ENCODE measurements at places on chromosomes 6 and 20.

GRCh38 chr6:17957904-17958620, 29.4 kb downstream of the KIF13A start:
- DNase-seq: no peak

GRCh38 chr6:164102693-164103092, 688.2 kb downstream of the QKI start:
- no peak for DNase-seq

- no peak for DNase-seq
Observed at GRCh38 chr6:144909753-144910285, 624.7 kb downstream of the UTRN start.

- DNase-seq: no peak
Observed at GRCh38 chr6:25547797-25548196, 104.2 kb upstream of the SCGN start.

DNA sequence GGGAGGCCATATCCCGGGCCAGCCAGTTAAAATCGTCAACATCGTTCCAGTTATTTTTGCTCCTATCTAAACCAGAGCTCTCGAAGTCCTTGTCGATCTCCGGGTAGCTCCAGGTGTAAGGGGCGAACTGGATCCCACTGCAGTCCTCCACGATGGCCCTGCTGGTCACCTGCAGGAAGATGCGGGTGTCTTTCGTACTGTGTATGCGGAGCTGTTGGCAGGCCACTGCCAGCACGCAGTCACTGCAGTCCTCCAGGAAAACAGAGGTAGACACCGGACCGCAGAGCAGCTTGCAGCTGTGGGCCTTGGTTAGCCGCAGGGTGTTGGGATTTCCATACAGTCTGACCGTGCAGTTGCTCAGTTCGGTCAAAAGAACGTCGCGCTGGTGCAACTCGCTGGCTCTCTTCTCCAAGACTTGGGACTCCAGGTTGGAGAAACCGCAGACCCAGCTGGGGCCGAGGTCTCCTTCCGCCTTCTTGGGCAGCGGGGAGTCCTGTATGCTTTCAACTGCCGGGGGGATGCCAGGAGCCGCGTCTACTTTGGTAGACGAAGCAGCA, 742 bp downstream of the TBCC start:
- DNase-seq: no peak

- DNase-seq: no peak
Observed at GRCh38 chr6:26187981-26188635, 100.9 kb downstream of the HFE start.

GRCh38 chr6:10612161-10612560, 82.3 kb downstream of the C6orf52 start:
- DNase-seq: no peak

DNA sequence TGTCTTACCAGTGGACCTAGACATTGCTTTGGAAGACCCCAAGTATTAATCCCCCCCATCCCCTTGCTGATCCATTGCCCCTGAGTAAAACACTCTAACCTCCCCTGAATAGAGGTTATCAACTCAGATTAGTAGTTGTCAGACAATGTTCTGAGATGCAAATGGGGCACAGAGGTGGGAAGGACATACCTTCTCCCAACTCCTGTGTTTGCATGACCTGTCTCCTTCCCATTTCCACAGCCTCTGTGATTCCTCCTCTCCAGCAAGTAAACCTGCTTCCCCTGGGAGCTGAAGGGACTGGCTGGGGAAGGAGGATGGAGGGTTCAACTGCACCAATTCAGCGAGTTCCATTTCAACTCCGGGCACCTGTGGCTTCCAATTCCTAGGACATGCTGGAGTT, 199.8 kb upstream of the SASH1 start:
- no peak for DNase-seq

DNA sequence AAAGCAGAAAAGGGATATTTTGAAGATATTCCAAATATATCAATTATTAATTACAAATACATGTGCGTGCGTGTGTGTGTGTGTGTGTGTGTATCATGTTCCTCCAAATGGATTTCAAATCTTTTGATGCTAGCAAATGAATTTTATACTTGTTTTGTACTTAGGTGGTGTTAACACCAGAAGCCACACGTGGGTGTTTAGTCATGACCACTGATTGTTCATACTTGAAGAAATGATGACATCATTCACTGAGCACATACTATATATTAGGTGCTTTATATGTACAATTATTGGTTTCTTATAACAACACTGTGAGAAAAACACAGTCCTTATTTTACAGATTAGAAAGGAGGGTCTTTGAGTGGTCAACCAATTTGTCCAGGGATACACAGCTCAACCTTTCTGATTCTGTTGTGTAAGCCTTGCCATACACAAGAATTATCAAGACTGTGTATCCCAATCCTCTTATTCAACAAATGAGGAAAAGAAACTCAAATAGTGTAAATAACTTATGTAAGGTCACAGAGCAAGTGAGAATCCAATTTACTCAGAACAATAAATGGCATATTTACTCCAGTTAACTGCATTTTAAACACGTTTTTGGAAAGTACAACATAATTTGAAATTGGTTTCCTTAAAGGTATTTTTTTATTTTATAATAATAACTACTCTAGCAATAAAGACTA, 88.5 kb downstream of the BCAS1 start:
- DNase-seq: no peak

DNA sequence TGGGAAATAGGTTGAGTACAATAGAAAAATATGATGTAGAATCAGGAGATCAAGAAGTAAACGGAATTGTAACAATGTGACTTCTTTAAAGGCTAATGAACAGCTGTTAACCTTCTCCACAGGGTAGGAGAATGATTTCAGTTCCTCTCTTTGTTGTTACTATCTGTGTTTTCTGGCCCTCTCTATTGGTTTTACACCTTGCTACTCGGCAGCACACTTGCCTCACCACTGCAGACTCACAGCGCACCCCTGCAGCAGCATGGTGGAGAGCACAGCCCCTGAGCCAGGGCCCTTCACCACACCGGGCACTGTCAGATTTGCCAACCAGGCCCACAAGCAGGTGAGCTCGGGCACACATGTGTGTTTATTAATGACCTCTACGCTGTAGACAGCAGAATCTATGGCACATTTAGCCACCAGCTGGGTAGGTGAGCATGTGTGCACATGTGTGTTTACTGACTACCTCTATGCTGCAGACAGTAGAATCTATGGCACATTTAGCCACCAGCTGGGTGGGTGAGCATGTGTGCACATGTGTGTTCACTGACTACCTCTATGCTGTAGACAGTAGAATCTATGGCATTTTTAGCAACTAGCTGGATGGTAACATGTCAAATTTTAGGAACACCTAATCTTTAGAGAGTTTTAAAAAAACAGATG, 16.8 kb downstream of the SFT2D1 start:
- no peak for DNase-seq

- no peak for DNase-seq
Observed at GRCh38 chr6:138323821-138324220, 53.9 kb upstream of the SMIM28 start.

GRCh38 chr6:19587238-19587942, 249.8 kb upstream of the ID4 start:
- no peak for DNase-seq

DNA sequence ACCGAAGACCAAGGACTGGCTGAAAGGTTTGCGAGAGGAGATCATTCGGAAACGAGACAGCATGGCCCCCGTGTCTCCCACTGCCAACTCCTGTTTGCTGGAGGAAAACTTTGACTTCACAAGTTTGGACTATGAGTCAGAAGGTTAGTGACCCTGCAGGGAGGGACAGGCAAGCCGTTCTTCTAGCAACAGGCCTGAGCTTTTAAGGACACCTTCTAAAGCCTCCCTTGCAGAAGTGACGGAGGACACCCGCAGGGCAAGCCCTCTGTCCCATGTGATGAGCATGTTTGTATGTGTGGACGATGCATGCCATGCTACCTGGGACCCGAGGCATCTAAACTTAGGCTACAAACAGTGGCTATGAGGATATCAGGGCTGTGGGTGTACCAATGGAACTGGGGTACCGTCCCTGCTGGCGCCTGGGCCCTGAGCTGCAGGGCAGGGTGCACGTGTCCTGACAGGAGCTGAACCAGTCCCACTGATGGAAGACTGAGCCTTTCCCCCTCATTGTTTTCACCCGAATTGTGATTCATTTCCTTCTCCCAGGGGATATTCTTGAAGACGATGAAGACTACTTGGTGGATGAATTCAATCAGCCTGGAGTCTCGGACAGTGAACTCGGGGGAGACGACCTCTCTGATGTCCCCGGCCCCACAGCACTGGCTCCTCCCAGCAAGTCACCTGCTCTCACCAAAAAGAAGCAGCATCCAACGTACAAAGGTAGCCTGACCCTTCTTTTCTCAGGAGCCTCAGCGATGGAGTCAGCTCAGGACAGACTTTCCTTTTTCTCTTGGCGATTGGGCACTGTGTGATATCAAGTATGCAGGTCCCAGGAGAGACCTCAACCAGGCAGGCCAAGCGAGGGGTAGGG, 84.4 kb downstream of the SERAC1 start:
- no peak for DNase-seq

DNA sequence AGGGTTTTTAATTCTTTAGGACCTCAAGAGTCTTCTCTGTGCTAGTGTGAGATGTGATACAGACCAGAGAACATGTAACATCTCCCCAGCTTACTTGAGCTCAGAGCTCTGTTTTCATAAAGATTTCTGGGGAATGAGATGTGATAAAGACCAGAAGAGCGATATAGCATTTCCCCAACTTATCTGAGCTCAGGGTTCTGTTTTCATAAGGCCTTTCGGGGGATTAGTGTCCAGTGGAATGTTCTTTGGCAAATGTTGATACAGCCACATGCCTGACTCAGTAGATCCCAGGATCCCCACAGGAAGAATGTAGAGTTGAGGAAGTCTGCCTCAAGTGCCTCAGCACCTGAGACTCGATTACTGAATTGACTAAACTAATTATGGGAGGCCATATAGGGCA, 18.7 kb upstream of the TOP1 start:
- no peak for DNase-seq

DNA sequence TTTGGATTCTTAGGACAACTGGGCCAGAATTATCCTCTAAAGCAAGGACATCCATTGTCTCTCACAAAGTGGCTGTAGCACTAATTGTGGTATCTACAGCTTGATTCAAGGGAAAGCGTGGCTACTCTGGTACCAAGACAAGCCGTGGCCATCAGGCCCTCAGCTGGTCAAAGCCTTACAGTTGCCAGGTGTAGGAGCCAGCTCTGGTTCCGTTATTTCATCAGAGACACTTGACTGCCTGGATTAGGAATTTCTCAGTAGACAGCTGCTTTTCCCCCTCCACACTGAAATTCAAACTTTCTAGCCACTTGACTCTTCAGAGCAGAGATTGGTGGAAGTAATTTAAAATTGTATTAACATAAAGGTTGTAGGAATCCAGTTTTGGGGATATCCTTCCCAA, 104.2 kb downstream of the ANKS1A start:
- no peak for DNase-seq

DNA sequence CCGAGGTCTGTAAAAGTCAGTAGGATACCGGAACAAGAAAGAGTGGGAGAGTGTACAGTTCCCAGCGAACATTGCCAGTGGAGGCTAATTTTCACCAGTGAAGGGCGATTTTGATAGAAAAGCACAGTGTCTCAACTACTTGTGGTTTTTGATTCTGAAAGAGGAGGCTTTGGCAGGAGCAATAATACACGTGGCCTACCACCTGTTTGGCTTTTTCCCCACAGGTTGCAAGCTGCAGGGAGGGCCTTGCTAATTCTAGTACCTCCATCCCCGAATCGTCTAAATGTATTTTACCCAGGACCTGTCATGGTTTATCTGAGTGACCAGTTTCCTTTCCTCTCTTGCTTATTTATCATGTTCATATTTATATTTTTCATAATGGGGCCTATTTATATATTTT, 3.3 kb upstream of the EFCAB8 start:
- no peak for DNase-seq

DNA sequence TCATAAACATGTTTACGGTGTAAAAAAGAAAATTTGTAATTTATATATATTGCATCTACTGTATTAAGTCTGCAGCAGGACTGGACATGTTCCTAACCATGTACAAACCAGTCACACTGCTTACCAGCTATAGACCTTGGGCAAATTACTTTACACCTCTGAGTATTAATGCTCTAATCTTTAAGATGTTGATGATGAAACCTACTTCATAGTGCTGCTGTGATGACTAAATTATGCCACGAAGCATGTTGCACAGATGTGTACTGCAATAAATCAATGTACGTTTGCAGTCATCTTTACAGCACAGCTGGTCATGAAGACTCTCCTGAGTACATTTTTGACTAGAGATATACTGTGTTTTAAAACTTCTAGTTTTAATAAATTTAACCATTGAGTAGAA, 42.6 kb downstream of the PRKN start:
- no peak for DNase-seq

- no peak for DNase-seq
Observed at GRCh38 chr6:145036848-145037567, 698.3 kb downstream of the EPM2A start.

DNA sequence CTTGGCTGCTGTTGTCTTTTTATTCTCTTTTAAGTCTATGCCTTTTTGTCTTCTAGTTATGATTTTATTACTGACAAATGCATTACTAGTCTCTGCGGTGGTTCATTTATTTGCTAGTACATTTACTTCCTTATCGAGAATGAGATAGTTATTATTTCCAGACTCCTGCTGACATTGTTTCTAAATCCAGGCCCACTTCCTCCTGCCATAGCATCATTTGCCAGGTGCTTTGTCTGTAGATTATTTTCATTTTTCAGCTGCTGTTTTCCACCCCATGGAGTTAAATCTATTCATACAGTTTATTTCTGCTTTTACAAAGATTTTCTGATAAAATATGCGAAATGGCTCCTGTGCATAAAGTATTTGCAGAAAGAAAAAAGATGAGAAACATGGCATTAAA, 459.7 kb downstream of the MMUT start:
- DNase-seq: no peak

- DNase-seq: no peak
Observed at GRCh38 chr6:25713824-25714223, 40.7 kb upstream of the SLC17A4 start.

DNA sequence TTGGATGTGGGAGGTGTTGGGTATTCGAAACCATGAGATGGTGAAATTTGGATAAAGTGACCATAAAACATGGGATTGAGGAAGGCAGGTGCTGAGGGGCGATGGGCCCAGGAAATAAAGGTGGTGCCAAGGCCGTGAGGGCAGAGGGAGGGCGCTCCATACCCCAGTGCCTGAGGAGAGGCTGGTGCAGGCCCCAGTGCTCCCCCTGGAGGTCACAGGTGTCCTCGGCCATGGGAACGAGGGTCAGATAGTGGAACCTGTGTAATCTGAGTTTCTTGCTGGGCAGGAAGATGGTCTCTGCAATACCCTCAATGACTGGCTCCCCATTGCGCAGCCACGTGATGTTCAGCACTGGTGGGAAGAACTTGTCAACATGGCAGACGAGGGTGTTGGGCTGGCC, 16.2 kb downstream of the HLA-DPB1 start:
- no peak for DNase-seq

GRCh38 chr20:25454153-25454900, 46.9 kb downstream of the GINS1 start:
- no peak for DNase-seq

DNA sequence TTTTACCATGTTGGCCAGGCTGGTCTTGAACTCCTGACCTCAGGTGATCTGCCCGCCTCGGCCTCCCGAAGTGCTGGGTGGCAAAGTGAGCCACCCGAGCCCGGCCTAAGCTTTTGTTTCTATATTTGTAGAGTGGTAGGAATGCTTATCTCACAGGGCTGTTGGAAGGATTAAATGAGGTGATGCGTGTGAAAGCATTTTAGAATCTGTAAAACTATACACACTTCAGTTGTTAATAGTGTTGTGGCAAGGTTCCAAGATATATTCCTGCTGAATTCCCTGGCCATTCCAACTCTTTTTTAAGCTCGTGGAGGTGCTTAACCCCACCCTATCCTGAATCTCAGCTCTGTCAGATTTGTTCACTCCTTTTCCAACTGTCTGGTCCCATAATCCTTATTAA, 89.9 kb upstream of the AKIRIN2 start:
- no peak for DNase-seq
